Naive thymus-derived CD8-positive, alpha-beta T cell (primary cell): ENCODE measurements at places on chromosomes 7 and 10. TPM values are rescaled to one million over a fixed set of nuclear protein-coding genes. Genes with fewer than 3 reads are reported as not detected.

DNA sequence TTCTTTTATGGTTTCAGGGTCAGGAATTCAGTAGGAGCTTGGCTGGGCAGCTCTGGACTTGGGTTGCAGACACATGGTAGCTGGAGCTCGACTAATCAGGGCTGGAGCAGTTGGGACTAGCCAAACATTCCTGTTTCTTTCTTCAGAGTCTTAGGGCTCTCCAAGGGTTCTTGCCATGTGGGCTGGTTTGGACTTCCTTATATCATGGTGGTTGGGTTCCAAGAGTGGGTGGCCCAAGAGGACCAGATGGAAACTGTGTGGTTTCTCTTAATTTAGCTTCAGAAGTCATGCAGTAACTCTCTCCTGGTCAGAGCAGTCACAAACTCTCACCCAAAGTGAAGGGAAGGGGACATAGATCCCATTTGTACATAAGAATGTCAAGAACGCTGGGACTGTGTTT lies 270.1 kb upstream of the FZD1 start:
- peaks cover 8% of the 10 kb centered on the region for H3K27me3 ChIP-seq
- H3K27ac ChIP-seq: no peak overlapping the region
- H3K4me1 ChIP-seq: no peaks in the 10 kb centered on the region
- H3K36me3 ChIP-seq: no peaks in the 10 kb centered on the region
- no peak for DNase-seq

DNA sequence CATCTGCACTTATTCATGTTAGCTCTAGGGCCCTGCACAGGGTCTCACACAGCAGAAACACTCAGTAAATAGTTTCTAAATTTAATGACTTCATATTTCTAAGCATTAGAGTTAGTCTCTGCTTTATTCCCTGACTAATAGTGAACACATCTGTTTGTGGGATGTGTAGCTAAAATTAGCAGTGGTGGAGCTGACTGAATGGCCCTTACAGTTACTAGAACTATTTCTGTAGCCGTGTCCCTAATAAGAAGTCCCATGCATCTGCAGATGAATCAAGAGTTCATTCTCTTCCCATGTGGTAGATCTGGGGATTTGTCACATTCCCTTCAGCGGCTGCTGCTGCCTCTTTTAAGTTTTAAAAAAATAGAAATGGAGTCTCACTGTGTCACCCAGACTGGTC lies 11.7 kb downstream of the MAP3K8 start:
- DNase-seq: no peak
- H3K27me3 ChIP-seq: no peaks in the 10 kb centered on the region
- peaks cover 5% of the 10 kb centered on the region for H3K36me3 ChIP-seq
- H3K27ac ChIP-seq: no peak overlapping the region
- H3K4me1 ChIP-seq: no peaks in the 10 kb centered on the region
- H3K4me3 ChIP-seq: no peak overlapping the region

DNA sequence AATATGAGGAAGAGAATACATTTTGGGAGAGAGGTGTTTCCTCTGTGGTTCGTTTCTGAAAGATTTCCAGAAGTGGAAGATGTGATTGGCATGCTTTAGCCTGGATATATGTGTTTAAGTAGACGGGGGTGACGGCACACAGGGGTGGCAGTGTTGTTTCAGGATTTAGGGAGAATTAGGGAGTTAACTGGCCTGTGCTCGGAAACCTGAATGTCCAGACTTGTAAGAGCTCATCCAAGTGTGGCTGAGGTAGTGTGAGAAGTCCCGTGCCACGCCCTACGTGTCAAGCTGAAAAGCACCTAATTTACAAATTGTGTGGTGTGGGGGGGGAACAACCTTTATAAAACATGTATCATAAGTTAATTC lies 1.1 kb downstream of the RALA start:
- peak overlapping the region; percentile 94 for H3K27ac ChIP-seq
- peak overlapping the region; percentile 96 for H3K4me3 ChIP-seq
- H3K27me3 ChIP-seq: no peaks in the 10 kb centered on the region

DNA sequence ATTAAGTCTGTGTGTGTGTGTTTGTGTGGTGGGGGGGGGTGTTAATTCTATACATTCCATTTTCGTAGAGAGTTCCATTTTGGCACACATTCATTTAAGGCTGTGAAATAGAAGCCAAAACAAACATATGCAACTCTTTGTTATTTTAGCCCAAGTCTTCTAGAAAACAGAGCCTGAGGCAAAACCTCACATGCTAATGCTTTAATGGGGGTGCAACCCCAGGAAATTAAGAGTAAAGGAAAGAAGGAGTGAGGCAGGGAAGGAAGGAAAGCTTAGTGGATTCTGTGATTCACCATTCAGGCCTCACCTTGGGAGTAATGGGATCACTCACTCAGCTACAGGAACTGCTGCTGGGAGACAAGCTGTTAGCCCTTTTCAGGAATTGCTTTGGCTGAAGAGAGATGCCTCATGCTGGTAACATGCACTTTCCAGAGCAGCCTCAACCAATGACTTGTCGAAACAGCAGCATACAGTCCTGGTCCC lies 73.0 kb upstream of the CTTNBP2 start:
- no peak overlapping the region for H3K4me3 ChIP-seq
- H3K27me3 ChIP-seq: no peaks in the 10 kb centered on the region
- DNase-seq: no peak

- no peak for DNase-seq
- peaks cover 6% of the 10 kb centered on the region for H3K4me1 ChIP-seq
- peak overlapping the region; percentile 9 for H3K4me3 ChIP-seq
- H3K36me3 ChIP-seq: no peaks in the 10 kb centered on the region
- no peak overlapping the region for H3K27ac ChIP-seq
Measured at GRCh38 chr10:64041989-64042490, 520.8 kb downstream of the REEP3 start.

- H3K27ac ChIP-seq: no peak overlapping the region
- no peak overlapping the region for H3K4me3 ChIP-seq
- no peaks in the 10 kb centered on the region for H3K36me3 ChIP-seq
- no peaks in the 10 kb centered on the region for H3K27me3 ChIP-seq
- peaks cover 6% of the 10 kb centered on the region for H3K4me1 ChIP-seq
Measured at GRCh38 chr7:138873220-138873892, 75.4 kb upstream of the ATP6V0A4 start.

DNA sequence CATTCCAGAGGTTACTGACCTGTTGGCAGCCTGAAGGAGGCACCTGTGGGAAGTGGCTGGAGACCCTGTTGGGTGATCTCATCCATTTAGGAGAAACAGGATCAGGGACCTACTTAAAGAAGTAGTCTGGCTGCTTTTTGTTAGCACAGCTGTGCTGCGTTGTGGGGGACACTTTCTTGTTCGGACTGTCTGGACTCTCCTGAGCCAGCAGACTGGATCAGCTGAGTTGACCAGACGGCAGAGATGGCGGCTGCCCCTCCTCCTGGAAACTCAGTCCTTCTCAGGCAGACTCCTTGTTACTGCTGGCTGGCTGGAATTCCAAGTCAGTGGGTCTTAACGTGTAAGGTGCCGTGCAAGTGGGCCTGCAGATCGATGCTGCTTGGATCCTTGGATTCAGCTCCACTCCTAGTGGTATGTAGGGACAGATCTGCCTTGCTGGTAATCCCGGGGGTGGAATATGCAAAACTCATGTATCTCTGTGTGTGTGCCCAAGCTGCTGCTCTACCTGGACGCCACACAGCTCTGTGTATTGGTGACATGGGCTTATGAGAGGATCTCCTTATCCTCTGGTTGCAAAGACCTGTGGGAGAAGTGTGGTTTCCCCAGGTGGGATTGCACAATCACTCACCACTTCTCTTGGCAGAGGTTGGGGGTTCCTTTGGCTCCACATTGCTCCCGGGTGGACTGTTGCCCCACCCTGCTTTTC lies 87.3 kb downstream of the CCSER2 start:
- H3K27ac ChIP-seq: no peak overlapping the region
- peaks cover 89% of the 10 kb centered on the region for H3K36me3 ChIP-seq
- peaks cover 46% of the 10 kb centered on the region for H3K4me1 ChIP-seq

GRCh38 chr10:68184546-68184945 lies 47.4 kb downstream of the ATOH7 start:
- DNase-seq: no peak
- H3K4me3 ChIP-seq: no peak overlapping the region
- no peaks in the 10 kb centered on the region for H3K4me1 ChIP-seq
- no peaks in the 10 kb centered on the region for H3K36me3 ChIP-seq
- peaks cover 7% of the 10 kb centered on the region for H3K27me3 ChIP-seq

GRCh38 chr7:32522746-32523530 lies 27.6 kb downstream of the AVL9 start:
- H3K27me3 ChIP-seq: no peaks in the 10 kb centered on the region
- peaks cover 29% of the 10 kb centered on the region for H3K36me3 ChIP-seq
- DNase-seq: no peak
- no peak overlapping the region for H3K4me3 ChIP-seq

Gene PIK3CG
- total RNA-seq: 32.9 TPM

Gene GPR15LG
- total RNA-seq: not detected

Gene CYP26C1
- total RNA-seq: 0.44 TPM

Gene INMT
- 0.52 TPM for total RNA-seq
